ENCODE measurements at places on chromosomes 5 and 9. TPM values are rescaled to one million over a fixed set of nuclear protein-coding genes. Genes with fewer than 3 reads are reported as not detected.

Gene FAM221B
- total RNA-seq = not detected

Gene BHMT2
- 6.4 TPM for total RNA-seq

Gene PCDH1
- 6.3 TPM for total RNA-seq

Gene CARTPT
- total RNA-seq = not detected

Gene PRXL2C
- total RNA-seq = 13.1 TPM

Gene PDE6A
- not detected for total RNA-seq

Gene FYB1
- 0.03 TPM for total RNA-seq

Measured in smooth muscle cell of the pulmonary artery (primary cell).